D341Med (cell line): ENCODE measurements at places on chromosomes 2 and 18.

DNA sequence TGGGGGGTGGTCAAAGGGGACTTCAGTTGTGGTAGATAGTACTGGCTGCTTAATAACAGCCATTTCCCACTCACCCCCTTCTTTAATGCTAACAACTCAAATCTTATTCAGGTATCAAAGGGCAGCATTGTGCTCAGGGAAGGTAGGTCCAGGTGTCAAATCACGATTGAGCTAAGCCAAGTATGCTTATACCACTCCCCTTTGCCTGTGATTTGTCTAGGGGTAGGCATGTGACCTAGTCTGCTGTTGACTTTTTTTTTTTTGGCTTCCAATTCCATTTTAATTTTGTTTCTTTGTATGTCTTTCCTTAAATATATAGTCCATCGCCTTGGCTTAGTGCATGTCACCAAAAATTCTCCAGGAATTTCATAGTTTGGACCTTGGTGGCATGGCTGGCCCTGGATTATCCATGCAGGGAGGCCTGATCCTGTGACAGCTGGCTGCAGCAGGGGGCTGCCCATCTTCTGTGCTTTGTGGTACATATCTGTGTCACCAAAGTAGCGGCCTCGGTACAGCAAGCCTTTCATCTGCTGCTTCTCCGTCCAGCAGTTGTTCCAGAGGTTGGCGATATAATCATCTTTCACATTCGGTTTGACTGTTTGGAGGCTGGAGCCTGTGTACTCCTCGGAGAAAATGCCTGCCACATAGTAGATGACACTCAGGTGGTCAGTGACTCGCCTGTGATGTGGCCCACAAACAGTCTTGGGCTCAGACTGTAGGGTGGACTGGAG lies 68.1 kb upstream of the SPRED2 start:
- no peak for DNase-seq

- DNase-seq, result no peak
These were observed 409.2 kb upstream of the TCF4 start for GRCh38 chr18:55997151-55997561.

DNA sequence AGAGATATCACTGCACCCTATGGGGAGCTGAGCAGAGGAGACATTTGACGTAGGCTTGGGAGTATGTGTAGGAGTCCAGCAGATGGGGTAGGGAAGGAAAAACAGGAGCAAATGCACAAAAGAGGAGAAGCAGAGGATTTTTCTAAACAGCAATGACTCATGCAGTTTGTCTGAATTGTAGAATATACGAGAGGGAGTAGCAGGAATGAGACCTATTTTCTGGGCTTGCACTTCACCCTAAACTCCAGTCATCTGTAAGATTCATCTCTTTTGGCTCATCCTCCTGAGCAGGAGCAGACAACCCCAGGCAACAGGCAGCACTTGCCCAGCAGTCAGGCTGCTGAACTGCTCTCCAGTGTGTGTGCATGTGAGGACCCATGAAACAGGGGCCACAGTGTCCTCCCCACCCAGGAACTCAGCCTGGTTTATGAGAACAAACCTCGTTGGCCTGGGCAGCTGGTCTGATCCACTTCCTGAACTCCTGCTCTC lies 100.2 kb upstream of the CDC42EP3 start:
- DNase-seq, result no peak

DNA sequence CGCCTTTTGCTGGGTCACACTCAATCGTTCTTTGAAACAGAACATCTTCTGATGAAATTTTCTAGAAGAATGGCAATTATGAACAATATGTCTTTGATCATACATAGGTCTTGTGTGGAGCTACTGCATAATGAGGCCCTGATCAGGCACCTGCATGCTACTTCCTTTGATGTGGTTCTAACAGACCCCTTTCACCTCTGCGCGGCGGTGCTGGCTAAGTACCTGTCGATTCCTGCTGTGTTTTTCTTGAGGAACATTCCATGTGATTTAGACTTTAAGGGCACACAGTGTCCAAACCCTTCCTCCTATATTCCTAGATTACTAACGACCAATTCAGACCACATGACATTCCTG lies 532 bp downstream of the UGT1A5 start:
- DNase-seq, result no peak

DNA sequence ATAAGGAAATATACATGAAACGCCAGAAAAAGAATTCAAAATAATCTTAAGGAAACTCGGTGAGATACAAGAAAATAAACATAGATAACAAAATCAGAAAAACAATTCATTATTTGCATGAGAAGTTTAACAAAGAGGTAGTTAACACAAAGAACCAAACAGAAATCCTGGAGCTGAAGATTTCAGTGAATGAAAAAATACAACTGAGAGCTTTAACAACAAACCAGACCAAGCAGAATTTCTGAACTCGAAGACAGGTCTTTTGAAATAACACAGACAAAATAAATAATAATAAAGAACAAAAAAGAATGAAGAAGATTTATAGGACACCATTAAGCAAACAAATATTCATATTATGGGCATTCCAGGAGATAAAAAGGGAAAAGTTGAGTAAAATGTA lies 204.7 kb downstream of the ATAD2B start:
- DNase-seq, result no peak

DNA sequence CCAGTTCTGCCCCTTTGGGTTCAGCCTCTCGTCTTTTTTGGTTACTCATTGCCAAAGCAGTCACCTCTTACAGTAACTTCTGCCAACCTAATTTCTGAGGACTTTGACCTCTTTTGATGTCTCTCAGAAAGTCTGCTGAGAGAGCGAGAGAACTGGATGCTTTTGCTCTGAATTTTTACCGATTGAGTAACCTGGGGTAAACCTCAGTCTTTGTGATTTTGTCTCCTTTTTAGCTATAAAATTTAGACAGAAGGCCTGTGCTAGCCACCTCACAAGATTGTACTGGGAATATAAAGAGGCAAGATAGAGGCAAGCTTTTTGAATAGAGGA lies 34.8 kb upstream of the IL1R1 start:
- no peak for DNase-seq

GRCh38 chr2:118242216-118242615 lies 153.9 kb downstream of the INSIG2 start:
- DNase-seq, result no peak

GRCh38 chr2:239550357-239550756 lies 149.5 kb upstream of the HDAC4 start:
- DNase-seq, result no peak

DNA sequence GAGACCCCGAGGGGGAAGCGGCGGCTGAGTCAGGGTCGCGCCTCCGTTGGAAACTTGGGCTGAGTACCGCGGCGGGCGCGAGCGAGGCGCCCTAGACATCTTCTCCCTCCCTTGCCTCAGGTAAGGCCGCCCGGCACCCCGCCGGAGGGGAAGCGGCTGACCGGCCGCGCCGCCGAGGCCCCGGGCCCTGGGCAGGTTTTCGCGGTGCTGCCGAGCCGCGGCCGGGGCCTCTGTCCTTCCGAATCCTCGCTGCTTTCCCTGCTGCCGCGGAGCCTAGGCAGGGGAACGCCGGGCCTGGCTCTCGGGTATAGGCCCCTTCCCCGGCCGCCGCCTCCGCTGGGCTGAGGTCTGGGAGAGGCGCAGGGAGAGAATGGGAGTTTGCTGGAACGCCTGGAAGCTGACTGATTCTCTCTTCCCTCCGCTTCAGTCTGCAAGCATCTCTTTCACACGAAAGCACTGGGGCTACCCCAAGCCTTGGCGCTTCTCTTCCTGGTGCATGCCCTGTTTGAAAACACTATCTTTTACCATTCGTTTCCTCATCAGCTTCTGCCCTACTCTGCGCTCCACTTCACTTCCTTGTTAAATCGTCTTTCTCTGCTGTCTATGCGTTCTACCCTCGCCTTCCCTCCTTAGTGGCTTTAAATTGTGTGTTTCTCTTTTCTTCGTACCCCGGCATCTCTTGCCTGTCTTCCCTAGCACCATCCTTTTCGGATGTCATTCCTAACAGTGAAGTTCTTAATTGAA lies 652 bp downstream of the PPM1B start:
- DNase-seq, result peak; percentile 61

DNA sequence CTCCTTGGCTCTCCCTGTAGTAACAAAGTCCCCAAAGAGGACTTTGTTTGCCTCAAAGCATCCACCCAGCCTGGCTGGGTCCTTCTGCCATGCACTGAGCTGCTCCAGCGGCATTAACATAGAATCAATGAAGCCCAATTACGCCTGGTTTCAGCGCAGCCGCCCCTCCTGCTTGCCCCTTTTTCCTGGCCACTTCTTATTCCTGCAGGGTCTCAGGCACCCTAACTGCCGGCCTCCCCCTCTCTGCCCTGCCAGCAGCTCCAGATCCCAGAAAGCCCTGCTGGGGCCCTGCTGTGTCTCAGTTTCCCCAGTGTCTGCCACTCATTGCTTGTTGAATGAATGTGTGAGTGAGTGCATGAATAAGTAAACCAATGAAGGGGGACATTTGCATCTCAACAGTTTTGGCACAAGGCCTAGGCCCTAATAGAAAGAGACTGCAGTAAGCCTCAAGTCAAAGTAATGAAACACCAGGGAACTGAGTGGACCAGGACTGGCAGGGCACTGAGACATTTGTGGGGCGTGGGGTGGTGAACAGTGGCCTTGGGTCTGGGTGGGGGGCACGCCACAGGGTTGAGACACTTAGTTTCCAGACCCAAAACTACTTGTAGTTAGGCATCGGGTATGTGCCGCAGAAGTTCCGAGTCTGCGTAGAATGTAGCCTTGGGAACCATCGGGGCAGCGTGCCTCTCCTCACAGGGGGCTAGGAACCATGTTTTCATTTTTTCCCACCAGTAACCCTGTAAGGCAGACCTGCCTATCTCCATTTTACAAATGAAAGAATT lies 60.6 kb downstream of the SMAD7 start:
- DNase-seq, result no peak

DNA sequence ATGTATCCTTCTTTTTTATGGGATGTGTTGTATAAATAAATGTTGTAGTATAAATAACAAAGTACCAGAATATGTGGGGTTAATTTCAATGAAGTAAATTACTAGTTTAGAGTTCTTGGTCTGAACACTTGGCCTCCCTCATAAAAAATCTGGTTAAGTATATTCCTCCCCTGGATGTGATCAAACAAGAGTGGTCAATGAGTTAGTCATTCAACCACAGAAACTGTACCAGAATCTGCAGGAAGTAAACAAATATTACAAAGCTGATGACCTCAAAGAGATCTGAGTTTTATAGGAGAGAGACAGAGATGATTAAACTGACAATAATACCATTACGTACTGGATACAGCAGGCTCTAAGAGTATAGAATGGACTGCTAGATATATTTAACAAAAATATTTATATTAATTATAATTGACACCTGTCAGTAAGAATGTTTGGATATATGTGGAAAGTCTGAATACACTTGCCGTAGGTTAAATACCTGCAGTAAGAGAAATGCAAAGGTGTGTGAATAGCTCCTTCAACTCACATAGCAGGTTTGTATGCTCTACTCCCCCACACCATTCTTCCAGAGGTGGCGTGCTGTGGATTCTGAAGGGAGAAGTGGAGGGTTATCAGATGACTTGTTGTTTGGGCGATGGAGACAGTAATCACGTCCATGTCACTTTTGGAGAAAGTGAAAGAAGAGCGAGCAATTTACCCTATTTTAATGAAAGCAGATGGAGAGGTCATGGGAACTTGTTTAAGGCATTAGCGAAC lies 108.3 kb upstream of the LRATD1 start:
- DNase-seq, result no peak

- DNase-seq, result no peak
These were observed 25.1 kb downstream of the DOCK10 start for GRCh38 chr2:225017098-225017685.

- no peak for DNase-seq
These were observed 81.5 kb downstream of the DIS3L2 start for GRCh38 chr2:232042911-232043574.

- DNase-seq, result no peak
These were observed 41.7 kb downstream of the ARL5A start for GRCh38 chr2:151786483-151786882.
